ENCODE measurements at places on chromosomes 3 and 15.

- no peak for DNase-seq
These were observed 136.1 kb upstream of the SGO1 start for GRCh38 chr3:20322085-20322484.

GRCh38 chr15:57045741-57046382 lies 127.4 kb downstream of the TCF12 start:
- DNase-seq = no peak

- no peak for DNase-seq
These were observed 87.2 kb downstream of the USP13 start for GRCh38 chr3:179739816-179740594.

DNA sequence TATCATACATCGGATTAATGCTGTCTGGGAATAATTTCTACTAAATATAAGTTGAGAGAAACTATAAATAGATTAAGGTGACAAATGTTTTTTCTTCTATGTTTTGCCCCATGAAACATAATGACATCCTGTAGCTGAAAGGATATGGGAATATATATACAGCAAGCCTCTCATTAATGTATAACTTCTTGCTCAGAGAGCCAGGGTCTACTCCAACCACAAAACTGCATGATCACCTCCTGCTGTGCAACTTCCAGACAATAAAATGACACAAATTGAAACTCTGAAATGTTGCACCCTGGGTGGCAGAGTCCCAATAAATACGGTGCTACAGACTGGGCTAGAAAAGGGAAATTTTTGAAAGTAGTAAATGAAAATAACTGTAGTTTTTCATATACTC lies 571.9 kb upstream of the CBLB start:
- DNase-seq = no peak

- DNase-seq = no peak
These were observed 169.5 kb upstream of the UMPS start for GRCh38 chr3:124560666-124561215.

- no peak for DNase-seq
These were observed 28.3 kb upstream of the TMEM42 start for GRCh38 chr3:44833394-44833793.

- no peak for DNase-seq
These were observed 696.3 kb downstream of the NR2F2 start for GRCh38 chr15:97026781-97027180.

- DNase-seq = no peak
These were observed 94.9 kb downstream of the LRRK1 start for GRCh38 chr15:101013769-101014675.

GRCh38 chr15:63188247-63188925 lies 1.0 kb upstream of the RAB8B start:
- DNase-seq = no peak

GRCh38 chr15:80697075-80697685 lies 2.1 kb downstream of the ABHD17C start:
- no peak for DNase-seq

DNA sequence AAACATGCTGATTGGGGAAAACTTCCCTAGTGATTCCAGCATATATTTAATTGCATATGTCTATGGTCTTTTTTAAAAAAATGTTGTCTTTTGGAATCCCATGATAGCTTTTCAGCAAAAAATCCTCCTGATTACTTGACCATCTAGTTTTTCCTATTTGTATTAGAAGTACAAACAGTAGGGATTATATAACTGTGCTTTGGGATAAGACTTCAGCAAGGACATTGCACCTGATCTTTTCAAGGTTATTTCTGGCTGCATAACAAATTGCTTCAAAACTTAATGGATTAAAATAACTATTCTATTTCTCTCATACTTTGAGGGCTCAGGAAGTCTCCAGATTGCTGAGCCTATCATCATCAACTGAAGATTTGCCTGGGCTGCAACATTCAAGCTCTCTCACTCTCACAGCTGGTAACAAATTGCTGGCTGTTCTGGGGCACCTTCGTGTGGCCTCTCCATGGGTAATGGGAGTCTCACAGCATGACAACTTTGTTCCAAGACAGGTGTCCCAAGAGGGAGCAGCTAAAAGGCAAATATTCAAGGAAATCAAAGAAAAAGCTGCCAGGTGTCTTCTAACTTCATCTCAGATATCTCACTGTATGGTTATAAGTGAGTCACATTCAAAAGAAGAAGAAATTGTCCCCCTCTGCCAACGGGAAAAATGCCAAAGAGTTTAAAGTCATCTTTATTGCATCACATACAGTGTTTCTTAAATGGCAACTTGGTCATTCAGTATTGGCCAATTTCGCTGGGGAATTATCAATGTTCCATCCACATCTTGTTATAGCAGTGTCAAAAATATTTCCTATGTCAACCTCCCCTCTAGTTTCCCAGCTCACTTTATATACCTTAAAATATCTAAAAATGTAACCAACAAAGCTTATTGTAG lies 644.5 kb upstream of the GRM7 start:
- DNase-seq = no peak

DNA sequence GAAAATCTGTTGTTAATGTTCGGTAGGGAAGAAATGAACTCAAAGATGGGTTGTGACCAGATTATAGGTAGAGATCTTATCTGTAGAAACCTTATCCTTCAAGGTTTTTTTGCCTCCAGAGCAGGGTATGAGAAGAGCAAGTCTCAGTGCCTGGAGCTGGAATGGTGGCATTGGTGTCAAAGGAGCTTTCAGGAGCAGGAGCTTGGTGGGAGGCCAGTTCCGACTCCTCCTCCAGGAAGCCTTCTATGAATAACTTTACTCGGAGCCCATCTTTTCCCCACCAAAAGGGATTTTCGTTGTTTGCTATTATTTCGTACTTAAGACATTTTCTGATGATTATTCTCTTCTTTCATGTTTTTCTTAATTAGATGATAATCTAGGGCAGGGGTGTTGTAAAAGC lies 91.8 kb downstream of the GHSR start:
- DNase-seq = no peak

DNA sequence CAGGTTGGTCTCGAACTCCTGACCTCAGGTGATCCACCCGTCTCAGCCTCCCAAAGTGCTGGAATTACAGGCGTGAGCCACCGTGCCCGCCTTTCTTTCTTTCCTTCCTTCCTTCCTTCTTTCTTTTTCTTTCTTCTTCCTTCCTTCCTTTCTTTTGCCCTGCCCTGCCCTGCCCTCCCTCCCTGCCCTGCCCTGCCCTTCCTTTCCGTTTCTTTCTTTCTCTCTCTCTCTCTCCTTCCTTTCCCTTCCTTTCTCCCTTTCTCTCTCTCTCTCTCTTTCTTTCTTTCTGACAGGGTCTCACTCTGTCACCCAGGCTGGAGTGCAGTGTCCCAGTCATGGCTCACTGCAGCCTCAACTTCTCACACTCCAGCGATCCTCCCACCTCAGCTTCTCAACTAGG lies 74.6 kb downstream of the UMPS start:
- no peak for DNase-seq

Measured in erythroblast (primary cell).